WERI-Rb-1 (cell line): ENCODE measurements at places on chromosomes 7 and 10.
A peak's percentile ranks its signal among the peaks of the same experiment; 100 is the strongest.

- DNase-seq = no peak
Observed at GRCh38 chr7:154914996-154915380, 87.9 kb downstream of the PAXIP1 start.

GRCh38 chr10:33831591-33831990, 497.1 kb upstream of the NRP1 start:
- DNase-seq = no peak

- peak; percentile 42 for DNase-seq
Observed at GRCh38 chr10:71982269-71983178, 18.3 kb downstream of the CHST3 start.

GRCh38 chr10:26938578-26938977, 77.8 kb upstream of the ABI1 start:
- DNase-seq = no peak

DNA sequence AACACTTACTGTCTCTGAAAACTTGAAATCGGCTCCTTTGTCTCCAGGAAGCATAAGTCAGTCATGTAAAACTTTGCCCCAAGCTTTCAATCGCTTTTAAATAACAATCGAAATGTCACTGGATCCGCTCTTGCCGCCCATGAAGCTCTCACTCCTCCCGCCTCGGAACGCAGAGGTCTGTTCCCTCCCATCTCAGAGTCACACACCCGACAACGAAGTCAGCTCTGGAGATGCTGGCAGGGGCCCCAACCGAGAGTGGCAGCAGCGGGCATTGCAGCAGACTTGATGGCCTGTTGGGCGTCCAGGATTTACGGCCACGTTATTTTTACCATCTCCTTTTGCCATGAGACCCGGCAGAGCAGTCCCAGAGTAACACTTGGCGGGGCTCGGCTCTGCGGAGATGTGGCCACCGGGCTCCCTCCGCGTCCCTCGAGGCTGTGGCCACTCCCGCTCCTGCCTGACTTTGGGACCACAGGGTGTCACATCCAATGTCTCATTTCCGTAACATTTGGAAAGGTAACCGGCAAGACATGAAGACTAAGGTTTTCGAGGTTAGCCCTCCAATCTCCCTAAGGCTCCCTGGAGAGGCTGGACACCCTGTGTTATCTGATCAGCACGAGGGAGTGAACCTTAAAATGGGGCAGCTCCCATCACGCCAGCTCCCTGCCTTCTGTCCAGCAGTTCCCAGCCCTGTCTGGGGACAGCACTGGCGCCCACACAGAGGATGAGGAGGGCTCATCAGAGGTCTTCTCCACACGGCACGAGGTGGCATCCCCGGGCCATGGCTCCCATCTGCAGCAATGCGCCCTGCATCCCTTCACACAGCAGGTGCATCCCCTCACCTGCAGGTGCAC, 62.8 kb upstream of the ADGRA1 start:
- no peak for DNase-seq

GRCh38 chr7:50660830-50661175, 95.6 kb upstream of the DDC start:
- no peak for DNase-seq

- DNase-seq = no peak
Observed at GRCh38 chr7:7956531-7957128, 12.0 kb upstream of the GLCCI1 start.

- no peak for DNase-seq
Observed at GRCh38 chr10:78046711-78047269, 13.1 kb downstream of the RPS24 start.

GRCh38 chr10:127278001-127278400, 81.6 kb upstream of the INSYN2A start:
- no peak for DNase-seq

GRCh38 chr7:131105294-131105798, 222.3 kb upstream of the MKLN1 start:
- DNase-seq = peak; percentile 34

DNA sequence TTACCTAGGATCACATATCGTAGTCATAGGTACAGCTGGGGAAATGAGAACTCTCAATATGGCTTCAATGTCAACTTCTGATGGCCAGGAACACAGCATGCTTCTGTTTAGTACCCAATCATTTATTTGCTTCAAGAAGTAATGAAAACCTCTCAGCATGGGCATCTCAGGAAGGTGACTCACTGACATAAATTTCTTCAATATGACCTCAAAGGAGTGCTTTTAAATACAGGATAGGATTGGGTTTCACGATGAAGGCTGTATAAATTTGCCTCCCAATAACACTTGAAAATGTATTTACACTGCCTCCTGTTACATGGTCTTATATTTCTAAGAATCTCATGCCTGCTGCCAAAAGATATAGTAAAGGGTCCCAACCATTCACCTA, 15.1 kb downstream of the ITGA8 start:
- DNase-seq = no peak

DNA sequence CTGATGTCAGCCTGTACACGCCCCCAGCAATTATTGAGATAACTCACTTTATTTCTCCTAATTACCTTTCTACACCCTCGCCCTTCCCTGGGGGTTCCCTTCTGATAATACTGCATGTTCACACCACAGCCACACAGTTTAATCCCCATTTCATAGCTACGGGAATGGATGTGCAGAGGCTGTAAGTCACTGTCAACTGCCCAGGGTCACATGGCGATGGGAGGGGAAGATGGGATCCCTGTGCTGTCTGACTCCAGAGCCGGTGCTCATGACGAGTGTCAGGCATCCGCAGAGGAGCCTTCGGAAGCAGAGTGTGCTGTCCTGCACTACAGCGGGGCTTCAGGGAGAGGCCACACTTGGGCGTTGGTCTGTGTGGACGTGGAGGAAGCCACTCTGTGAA, 688.7 kb downstream of the SDK1 start:
- no peak for DNase-seq

GRCh38 chr10:87775766-87776165, 42.3 kb downstream of the ATAD1 start:
- DNase-seq = no peak

GRCh38 chr10:89164920-89165319, 42.2 kb downstream of the CH25H start:
- no peak for DNase-seq

GRCh38 chr7:137545059-137545716, 201.7 kb upstream of the PTN start:
- no peak for DNase-seq

GRCh38 chr7:107591421-107591820, 11.4 kb downstream of the BCAP29 start:
- no peak for DNase-seq

- DNase-seq = no peak
Observed at GRCh38 chr10:21363731-21364104, 161.8 kb downstream of the SKIDA1 start.

- DNase-seq = peak; percentile 13
Observed at GRCh38 chr10:76119036-76119435, 687.6 kb downstream of the LRMDA start.

DNA sequence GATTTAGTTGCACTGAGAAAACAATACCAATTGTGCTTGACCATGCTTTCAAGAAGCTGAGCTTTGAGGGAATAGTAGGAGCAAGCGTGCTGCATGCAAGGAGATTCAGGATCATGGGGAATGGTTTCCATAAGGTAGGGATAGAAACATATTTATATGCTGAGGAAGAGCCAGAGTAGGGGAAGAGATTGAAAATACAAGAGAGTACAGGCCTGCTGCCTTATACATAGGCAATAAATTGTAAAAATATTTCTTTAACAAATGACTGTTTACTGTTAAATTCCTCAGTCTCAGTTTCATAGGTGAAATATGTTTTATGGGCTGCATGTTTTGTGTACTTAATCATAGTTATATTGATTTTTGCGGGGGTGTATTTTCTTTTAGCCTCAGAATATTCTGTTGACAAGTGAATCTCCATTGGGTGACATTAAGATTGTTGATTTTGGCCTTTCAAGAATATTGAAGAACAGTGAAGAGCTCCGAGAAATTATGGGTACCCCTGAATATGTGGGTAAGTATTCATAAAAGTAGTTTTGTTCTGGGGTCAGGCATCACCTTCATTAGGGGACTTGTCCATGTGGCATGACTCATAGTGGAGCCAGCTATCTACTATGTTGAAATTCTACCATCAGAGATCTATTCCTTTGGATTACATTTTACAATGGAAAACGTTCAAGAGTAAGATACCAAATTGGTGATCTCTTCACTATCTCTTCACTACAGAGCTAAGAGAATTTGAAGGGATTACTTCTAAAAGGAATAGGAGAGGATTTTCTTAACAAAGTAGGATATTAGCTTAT, 36.5 kb downstream of the STK17A start:
- no peak for DNase-seq

- DNase-seq = peak; percentile 80
Observed at GRCh38 chr10:86868353-86868752, 89.1 kb downstream of the MMRN2 start.

DNA sequence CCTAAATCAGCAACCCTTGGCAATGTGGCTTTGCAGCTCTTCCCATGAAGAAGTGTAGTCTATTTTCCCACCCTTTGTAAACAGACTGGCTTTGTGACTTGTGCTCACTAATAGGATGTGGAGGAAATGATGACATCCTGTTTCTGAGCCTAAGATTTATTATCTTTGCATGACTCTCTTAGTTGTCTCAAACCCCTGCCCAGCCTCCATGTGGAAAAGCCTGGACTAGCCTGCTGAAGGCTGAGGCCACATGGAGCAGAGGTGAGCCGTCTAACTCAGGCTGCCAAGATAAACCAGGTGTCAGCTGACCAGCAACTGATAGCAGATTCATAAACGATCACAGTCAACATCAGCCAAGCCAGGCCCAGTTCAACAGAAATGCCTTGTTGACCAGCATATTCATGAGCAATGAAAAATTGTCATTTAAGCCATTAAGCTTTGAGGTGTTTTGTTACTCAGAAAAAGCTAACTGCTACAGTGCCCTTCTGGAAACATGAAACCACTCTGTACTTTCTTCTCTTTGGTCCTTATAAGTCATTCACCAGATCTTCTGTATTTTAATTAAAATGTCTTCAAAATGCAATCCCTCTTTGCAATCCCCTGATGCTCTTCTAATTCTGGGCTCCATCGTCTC, 586.3 kb upstream of the ANKRD30A start:
- DNase-seq = no peak

- DNase-seq = no peak
Observed at GRCh38 chr10:67401711-67402110, 294.3 kb downstream of the CTNNA3 start.

DNA sequence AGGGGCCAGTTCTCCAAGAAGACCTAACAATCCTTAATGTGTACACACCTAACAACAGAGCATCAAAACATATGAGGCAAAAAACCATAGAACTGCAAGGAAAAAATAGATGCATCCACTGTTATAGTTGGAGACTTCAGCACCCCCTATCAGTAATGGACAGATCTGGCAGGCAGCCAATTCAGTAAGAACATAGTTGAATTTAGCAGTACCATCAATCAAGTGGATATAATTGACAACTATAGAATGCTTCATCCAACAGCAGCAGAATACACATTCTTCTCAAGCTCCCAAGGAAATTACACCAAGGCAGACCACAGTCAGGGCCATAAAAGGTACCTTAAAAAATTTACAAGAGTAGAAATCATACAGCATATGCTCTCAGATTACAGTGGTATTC, 42.2 kb downstream of the POLL start:
- DNase-seq = no peak

DNA sequence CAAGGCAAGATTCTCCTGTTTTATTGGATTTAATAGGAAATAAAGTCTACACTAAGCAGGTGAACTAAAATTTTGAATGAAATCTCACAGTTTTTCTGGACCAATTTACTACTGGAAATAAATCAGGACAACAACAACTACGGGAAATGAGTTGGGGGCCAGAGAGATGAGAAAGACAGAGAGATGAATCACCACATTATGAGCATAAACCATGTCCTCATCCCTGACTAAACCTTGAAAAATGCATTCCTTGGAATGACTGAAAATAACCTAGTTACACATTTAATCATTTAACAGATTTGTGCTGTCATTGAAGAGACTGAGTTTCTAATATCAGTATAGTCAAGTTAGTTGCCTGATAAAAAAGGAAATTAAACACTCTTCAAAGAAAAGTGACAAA, 608.4 kb upstream of the KCND2 start:
- no peak for DNase-seq

DNA sequence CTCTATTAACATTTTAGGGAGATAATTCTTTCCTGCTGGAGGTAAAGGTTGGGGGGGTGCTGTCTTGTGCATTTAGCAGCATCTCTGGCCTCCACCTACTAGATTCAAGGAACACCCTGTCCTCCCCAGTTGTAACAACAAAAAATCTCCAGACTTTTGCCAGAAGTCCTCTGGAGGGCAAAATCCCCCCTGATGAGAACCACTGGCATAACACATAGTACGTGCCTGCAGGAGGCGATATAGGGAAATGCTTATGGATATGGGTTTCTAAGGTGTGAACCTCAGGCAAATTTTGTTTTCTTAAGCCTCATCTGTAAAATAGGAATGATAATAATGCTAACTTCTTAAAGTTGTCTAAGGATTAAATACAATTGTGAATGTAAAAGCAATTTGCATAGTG, 2.9 kb upstream of the OSBPL3 start:
- DNase-seq = peak; percentile 39

GRCh38 chr7:149773446-149774236, at the start of gene ZNF467:
TSS of gene ZNF467 (minus strand) at chr7:149773588. CDS start at chr7:149771032, 2,556 bp downstream.
- DNase-seq = peak; percentile 67
